ENCODE measurements at places on chromosomes 11 and 22. TPM values are rescaled to one million over a fixed set of nuclear protein-coding genes. Genes with fewer than 3 reads are reported as not detected.

The BARX2 gene
- not detected for total RNA-seq

The DNAJB7 gene
- not detected for total RNA-seq

The CHRM4 gene
- not detected for total RNA-seq

The RIC3 gene
- total RNA-seq: not detected

The CCDC87 gene
- 0.61 TPM for total RNA-seq

The DRD4 gene
- total RNA-seq: not detected

GRCh38 chr11:102187416-102188151 lies 77.3 kb downstream of the YAP1 start:
- DNase-seq: no peak

- no peak for DNase-seq
Measured at GRCh38 chr11:71543866-71544265, 4.4 kb upstream of the KRTAP5-9 start.

- DNase-seq: no peak
Measured at GRCh38 chr22:32644252-32645100, 157.0 kb upstream of the TIMP3 start.

DNA sequence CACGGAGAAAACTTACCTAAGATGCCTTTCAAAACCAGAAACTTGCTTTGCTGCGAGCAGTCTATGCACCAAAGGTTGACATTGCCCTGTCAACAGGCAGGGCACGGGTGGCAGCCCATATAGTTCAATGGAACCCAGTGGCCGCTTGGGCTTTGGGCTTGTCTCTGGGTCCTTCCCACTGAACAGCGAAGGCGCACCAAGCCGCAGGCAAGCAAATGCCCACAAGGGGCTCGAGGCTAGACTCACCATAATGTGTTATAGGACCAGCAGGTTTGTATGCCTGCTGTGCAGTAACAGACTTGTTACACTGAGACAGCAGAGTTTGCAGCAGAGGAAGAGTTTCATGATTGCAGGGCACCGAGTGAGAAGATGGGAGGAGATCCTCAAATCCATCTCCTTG lies 20.3 kb downstream of the CLDN5 start:
- no peak for DNase-seq

- no peak for DNase-seq
Measured at GRCh38 chr11:74030723-74031676, 22.1 kb upstream of the UCP3 start.

DNA sequence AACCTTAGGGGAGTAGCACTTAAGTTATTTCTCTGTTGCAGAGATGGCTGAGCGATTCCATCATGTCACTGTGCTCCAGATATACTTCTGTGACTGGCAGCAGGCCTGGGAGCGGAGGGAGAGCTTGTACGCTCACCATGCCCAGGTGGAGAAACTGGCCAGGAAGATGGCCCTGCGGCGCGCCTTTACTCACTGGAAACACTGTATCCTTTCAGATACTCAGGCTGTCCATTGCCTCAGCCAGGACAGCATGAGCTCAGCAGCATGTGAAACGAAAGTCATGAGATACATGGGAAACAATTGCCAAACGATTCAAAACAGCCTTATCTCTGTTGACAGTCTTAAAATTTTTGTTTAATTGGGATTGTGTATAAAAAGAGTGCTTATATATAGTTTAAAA lies 78.9 kb downstream of the SFI1 start:
- no peak for DNase-seq

DNA sequence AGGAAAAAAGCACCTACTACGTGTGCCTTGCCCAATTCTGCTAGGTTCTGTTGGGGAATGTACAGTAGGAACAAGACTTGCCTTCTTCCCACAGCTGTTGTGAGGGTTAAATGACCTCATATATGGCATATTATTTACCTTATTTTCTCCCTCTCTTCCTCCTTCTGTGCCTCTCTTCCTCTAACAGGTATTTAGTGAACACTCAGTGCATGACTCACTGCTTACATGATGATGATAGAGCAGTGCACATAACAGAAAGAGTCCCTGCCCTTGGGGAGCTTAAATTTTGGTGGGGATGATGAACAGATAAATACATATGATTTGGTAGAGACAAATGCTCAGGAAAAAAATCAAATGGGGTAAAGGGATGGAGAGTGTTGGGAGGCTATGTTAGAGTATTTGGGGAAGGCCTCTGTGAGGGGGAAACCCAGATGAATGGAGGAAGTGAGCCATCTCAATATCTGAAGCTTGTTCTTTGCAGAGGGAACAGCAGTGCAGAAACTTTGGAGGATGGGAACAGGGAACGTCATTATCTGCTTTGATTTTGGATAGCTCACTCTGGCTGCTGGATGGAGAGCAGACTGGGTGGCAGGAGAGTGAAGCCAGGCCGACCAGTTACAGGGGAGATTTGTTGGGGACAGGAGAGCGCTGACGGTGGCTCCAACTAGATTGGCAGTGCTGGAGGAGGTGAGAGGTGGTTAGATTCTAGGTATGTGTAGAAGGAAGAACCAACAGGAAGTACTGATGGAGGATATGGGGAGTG lies 95.5 kb upstream of the TENM4 start:
- DNase-seq: no peak

DNA sequence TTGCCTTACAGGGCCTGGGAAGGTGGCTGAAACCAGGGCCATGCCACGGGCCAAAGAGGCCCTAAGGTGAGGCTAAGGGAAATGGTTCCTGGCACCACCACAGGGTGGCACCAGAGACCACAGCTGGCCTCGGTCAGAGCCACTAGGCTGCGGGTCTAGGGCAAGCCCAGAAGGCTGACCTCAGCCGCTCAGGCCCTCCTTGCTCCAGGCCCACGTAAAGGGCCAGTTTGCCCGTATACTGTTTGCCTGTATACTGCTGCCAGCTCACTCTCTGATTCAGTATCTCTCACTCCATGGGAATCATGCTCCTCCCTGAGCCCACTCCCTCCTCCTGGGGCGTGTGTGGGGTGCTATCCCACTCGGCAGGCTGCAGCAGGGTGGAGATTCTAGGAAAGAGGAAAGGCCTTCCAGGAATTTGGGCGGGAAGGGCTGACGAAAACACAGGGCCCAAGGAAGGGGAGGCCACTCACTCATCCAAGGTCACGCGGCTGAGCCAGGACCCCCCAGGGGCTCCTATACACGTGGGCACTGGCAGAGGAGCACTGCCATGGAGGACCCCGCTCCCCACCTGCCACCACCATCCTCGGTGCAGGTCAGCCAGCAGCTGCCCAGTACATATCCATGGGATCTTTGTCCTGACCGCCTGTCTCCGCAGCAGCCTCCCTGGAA lies 62.4 kb downstream of the NECTIN1 start:
- DNase-seq: peak; percentile 23

DNA sequence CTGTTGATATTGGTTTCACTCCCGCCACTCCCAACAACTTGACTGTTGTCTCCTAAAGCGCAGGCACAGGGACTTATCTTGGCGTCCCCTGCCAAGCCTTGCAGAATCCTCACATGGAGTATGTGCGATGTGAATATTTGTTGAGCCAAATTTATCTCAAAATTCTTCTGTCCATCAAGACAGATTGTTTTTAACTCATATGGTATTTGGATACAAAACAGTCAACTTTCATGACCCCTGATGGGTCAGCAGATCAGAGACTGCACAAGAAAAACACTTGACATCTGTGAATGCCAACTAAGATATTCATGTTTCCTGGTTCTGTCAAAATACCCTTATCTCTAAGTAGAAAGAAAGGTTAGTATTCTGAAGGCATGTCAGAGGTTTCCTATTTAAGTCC lies 221.7 kb upstream of the BLID start:
- DNase-seq: no peak

- DNase-seq: peak; percentile 58
Measured at GRCh38 chr11:19903620-19904069, 191.0 kb downstream of the NAV2 start.

- no peak for DNase-seq
Measured at GRCh38 chr22:22094921-22095320, 112.3 kb upstream of the TOP3B start.

DNA sequence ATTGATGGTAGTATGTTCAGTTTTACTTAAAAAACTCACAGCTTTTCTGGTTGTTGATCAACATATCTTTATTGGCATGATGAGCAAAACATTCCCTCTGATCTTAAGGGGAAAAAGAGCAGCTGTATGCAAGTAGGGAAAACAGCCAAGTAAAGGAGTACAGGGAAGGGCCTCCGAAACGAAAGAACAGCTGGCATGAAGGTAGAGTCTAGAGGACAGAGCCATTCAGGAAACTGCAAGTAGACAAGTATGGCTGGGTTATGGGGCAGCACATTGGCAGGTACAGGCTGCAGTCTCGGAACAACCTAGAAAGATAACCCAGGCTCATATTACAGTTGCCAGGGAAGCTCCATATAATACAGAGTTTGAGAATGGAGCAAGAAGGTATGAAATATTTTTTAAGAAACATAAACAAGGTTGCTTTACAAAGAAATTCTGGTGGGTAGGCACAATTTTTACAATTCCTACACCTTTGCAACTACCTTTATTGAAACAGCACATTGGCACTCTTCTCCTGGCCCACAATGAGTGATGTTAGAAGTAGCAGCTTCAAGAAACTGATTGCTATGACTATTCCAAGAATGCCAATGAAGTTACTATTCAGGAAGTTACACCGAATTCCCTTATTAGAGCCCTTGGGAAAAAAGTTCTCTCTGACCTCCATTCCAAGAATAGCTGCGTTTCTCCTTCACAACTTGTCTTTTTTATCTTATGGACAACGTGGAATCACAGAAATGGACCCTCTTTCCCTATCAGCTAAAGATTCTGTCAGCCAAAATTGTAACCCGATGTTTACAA lies 45.2 kb downstream of the LGR4 start:
- no peak for DNase-seq

- DNase-seq: peak; percentile 9
Measured at GRCh38 chr11:8768625-8769333, 86.2 kb downstream of the RPL27A start.

DNA sequence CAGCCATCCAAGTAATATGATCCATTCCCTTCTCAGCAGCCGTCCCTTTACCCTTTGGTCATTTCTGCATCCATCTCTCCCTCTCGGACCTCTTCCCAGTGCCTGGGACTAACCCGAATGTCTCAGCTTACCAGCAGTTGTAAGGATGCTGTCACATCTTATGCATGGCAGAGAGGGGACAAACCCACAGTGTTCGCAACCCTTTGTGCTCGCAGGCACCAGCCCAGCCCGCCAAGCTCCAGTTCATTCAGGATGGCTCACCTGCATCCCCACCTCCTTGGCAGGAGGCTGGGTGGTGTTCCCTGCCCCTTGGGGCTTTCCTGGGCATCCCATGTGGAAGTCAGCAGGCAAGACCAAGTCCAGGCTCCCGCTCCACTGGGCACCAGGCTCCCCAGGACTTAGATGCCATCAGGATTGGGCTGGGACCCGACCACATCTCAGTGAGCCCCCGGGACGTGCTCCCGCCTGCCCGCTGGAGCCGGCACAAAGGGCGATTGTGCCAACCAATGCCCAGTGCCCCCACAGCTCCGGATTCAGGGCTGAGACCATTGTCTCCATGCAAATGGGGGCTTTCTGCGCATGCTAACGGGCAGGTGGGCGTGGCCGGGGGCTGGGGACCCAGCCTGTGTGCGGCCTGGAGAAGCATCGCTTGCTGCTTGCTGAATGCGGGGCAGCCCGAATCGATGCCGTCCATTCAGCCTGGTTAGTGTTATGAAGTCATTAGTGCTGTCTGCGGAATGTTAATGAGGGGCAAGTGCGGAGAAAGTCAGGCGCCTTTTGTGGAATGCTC lies 108.6 kb downstream of the KCNQ1OT1 start:
- no peak for DNase-seq

DNA sequence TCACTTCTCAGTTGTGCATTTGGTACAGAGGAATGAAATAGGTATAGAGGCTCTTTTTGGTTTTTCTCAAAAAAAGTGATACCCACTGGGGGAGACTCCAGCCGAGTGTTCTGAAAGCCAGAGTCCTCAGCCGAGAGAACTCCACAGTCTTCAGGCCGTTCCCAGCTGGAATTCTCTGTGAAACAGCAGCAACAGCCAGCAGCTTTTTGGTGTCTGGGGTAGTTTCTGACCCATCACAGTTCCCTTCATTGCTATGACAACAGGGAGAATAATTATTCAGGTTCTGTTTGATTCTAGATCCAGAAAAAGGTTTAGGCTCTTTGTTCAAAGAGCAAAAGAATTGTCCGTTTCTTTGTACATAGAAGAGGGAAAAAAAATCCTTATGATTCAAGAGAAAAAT lies 84.6 kb downstream of the C22orf31 start:
- DNase-seq: no peak

DNA sequence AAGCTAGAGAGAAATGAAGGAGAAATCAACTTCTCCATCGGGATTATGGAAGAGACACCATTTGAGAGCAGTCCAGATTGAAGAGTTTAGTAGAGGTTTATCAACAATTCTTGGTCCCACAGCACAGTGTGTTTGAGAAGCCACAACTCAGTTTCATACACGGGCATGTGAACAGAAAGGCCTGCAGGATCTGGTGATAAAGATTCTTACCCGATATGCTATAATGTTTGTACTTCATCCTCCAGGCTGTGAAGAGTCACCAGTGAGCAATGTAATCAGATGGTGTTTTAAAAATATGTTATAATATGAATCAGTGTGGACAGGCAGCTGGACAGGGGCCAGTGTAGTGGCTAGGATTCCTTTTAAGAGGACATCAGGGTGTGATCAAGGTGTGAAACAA lies 29.7 kb upstream of the VWA5A start:
- DNase-seq: no peak

DNA sequence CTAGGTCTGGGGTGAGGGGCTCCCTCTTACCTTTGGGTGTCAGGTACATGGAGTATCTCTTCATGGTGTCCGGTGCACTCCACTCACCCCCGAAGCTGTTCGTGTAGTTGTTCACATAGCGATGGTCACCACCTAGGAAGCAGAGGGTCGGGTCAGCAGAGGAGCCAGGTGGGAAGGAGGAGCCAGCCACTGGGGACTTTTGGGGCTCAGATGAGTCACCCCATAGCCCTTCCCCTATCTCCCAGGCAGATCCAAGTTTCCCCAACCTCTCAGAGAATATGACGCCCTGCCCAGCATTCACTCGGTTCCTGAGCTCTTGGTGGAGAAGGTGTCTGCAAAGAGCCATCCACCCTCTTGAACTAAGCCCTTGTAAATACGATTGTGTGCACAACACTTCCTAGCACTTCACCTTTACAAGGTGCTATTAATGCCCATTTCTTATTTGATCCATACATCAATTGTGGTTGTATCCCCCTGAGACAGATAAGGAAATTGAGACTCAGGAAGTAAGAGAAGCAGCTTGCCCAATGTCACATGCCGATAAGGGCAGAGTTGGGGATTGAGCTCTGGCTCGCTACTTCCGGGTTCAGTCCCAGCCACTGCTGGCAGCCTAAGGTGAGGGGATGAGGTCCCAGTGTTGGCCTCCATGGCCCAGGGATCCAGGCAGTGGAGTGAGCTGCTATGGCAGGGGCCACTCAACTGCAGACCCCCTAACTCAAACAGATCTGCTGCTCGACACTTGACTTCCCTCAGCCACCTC lies 14.8 kb downstream of the TRIM29 start:
- no peak for DNase-seq

DNA sequence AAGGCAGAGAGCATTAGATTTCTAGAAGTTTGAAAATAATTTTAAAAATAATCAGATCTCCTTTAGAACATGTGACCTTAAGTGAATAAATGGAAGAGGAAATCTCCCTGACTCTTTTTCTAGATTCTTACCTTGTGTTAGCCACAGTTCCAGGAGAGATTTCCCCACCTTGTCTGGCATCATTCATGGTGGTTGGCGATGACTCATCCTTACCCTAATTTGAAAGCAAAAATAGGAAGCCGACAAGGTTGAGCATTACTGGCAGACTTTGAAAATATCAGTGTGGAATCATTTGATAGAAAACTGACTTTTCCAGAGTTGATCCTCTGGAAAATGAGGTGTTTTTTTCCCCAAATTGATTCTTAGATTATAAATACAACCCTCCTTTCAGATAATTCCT lies 48.1 kb downstream of the CNTN5 start:
- no peak for DNase-seq

Measured in Caki2 (cell line).